ENCODE measurements at places on chromosomes 2 and 18.

DNA sequence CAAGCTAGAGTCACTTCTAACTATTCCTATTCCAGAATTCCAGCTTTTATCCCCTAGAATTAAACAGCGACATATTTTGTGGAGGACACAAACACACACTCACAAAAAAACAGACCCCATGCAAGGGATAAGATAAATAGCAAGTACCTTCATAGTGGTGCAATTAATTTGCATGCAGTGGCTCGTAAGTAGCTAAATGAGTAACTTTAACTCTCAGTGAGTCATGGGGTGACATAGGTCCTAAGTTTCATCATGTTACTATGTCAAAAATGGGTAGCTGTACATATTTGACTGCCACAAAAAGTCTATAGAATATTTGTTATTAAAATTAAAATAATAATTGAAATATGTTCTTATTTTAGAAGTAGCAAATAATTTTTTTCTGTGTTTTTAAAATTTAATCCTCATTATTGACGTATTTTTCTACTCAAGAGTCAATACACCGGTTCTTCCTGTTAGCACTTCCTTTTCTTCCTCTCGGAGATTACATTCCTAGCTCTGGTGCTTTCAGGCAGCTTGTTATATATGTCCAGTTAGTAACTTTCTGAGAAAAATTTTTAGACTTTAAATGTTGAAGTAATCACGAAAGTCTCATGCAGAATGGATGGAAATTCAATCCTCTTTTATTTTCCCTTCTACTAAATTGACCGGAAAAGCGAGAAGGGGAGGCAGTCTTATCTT, 247.0 kb downstream of the KCNH7 start:
- no peak for DNase-seq

GRCh38 chr2:114127372-114127771, 237.5 kb downstream of the ACTR3 start:
- DNase-seq = no peak

DNA sequence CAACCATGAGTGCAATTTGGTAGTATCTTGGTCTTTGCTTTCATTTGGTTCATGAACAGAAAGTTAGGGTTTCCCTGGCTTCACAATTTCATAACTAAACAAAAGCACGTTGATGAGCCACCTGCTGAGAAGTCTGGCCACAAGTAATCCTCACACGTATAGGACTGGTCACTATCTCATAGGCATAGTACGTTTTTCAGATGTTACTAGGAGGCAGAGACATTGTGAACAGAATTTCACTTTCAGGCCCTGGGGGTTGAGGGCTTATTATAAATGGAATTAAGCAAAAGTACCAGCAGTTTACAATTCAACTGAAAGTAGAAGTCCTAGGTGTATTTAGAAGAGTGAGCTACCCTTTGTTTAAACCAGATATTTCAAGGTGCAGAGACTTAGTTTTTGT, 277.1 kb downstream of the ALPK2 start:
- DNase-seq = no peak

GRCh38 chr2:131535526-131535925, 7.8 kb downstream of the CCDC74A start:
- no peak for DNase-seq

DNA sequence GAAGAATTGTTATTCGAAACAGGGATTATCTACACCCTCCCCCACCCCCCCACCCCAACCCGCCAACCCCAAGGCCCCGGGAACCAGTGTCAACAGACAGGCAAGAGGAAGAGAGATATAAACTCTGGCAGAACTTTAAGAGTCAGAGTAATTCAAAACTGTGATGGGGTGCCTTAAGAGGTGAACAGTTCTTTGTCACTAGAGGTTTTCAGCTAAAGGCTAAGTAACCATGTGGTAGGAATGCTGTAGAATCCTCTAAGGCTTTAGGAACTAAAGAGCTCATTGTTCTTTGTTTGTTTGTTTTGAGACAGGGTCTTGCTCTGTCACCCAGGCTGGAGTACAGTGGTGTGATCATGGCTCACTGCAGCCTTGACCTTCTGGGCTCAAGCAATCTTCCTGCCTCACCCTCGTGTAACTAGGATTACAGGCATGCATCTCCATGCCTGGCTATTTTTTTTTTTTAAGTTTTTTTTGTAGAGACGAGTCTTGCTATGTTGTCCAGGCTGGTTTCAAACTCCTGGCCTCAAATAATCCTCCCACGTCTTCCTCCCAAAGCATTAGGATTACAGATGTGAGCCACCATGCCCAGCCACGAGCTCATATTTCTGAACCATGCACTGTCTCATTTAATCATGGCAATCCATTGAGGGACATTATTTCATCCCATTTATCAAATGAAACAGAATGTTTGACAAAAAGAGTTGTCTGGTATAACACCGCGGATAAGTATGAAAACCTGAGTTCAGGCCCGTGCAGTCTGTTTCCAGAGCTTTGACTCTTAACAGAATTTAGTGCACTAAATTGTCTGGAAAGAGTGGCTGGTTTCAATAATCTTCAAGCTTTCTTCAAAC, 20.8 kb upstream of the TMEM17 start:
- DNase-seq = no peak

Data from skeletal muscle cell (primary cell).